ENCODE measurements at places on chromosomes 5 and 9. TPM values are rescaled to one million over a fixed set of nuclear protein-coding genes. Genes with fewer than 3 reads are reported as not detected.

KIF12 gene
- total RNA-seq: not detected

C9 gene
- 0.96 TPM for total RNA-seq

- no peak for DNase-seq
Measured at GRCh38 chr5:15577831-15578230, 77.9 kb downstream of the FBXL7 start.

DNA sequence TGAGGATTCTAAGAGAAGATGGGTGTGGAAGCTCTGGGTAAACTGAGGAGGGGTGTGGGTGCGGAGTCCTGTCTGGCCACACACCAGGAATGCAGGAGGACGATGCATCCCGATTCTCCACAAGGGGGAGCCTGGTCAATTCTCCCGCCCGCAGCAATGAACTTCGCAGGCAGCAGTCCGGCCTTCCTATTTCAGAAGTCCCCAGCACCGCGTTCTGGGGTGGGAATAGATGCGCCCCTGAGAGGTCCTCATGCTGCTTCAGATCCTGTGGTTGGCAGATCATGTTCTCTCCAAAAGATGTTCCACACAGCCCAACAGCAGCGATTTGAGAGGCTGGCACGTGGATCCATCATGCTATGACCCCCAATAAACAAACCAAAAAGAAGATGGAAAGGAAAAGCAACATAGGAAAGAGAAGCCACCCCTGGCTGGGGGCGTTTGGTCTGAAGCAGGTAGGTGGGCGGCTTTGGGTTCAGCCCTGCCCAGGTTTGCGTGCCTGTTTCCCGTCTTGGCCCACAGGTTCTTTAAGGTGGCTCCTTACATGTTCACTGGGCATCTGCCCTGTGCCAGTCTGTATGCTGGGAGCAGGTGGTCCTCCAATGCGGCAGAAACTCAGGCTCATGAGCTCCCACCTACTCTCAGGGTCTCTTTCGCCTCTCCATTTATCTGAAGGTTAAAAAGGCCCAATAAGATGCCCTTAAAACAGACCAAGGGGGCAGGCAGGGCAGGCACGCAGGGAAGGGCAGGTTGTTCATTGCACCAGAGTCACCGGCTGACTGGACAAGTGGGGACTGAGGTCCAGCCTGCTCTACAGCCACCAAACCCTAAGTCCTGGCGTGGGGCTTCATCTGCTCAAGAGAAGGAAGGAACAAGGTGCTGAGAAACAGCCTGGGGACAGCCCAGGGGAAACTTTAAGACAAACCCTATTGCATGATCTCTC, 171.6 kb downstream of the PAX5 start:
- no peak for DNase-seq

DNA sequence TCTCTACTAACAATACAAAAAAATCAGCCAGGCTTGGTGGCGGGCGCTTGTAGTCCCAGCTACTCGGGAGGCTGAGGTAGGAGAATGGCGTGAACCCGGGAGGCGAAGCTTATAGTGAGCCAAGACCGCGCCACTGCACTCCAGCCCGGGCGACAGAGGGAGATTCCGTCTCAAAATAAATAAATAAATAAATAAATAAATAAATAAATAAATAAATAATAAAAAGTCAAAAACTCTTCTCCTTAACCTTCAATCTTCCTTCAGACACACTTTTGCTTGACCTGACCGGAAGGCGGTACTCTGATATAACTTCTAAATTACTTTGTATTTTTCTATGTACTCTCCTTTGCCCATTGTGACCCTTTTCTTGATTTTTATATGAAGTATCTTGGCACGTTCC, 302.1 kb downstream of the SLF1 start:
- DNase-seq: no peak

DNA sequence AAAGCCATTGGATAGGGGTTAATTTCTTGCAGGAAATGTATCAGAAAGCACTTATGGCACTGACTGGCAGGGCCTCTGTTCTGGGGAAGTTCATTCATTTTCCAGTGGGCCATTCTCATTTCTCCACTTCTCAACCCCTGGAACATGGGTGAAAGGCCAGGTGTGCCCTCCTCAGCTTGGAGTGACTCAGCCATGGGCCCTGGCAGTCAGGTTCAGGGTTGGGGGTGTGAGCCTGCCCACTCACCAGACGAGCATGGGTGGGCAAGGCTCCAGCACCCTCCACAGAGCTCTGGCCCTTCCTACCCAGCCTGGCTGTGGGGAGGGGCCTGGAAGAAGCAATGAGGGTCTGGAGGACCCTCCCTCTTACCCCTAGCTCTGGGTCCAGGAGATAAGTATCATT, 174.4 kb downstream of the HSPA4 start:
- DNase-seq: no peak

DNA sequence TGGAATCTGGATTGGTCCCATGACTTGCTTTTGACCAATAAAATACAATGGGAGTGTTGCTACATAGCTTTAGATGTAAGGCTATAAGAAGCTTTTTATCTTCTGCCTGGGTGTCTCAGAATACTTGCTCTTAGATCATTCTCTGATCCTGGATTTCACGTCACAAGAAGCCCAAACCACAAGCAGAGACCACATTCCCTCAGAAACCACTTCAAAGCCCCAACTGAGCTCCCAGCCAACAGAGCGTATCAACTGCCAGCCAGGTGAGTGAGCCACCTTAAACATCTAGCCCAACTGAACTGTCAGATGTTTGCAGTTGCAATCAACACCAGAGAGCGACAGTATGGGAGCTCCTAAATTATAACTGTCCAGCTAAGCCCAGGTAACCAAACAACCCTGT, 687.1 kb downstream of the TLE1 start:
- no peak for DNase-seq

- no peak for DNase-seq
Measured at GRCh38 chr5:161385027-161385426, 161.5 kb downstream of the GABRB2 start.

NIM1K gene
- not detected for total RNA-seq

IL4 gene
- total RNA-seq: not detected

DNA sequence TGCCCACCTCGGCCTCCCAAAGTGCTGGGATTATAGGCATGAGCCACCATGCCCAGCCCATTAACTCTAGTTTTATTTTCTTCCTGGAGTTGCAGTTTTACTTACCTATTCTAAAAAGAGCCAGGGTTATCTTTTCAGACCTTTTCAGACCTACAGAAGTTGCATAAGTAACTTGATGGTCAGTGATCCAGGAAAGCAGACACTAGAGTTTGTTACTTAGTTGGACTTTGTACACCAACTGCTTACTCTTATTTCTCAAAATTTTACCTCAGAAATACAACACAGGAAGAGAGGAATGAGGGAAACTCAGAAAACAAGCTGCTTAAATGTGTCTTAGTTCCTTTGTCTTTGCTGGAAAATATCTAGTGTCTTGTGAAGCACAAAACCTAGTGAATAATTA, 25.4 kb downstream of the RAD23B start:
- no peak for DNase-seq

GRCh38 chr5:39192450-39193160, 26.8 kb downstream of the FYB1 start:
- DNase-seq: no peak

GRCh38 chr5:116372931-116373597, 201.6 kb downstream of the SEMA6A start:
- DNase-seq: no peak

DNA sequence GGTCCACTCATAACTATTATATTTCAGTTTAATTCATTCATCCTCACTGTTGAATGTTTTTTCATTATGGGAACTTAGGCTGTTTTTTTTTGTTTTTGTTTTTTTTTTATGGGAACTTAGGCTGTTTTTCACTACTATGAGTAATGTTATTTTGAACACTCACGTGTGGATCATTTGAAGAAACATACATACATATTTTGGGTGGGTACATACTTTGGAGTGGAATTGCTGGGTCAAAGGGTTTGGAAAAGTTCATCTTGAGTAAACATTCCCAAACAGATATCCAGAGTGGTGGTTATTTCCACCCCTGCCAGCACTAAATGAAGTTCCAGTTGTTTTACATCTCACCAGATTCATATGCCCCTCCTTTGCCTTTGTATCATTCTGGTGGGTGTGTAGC, 584.4 kb downstream of the PSAT1 start:
- DNase-seq: no peak

DNA sequence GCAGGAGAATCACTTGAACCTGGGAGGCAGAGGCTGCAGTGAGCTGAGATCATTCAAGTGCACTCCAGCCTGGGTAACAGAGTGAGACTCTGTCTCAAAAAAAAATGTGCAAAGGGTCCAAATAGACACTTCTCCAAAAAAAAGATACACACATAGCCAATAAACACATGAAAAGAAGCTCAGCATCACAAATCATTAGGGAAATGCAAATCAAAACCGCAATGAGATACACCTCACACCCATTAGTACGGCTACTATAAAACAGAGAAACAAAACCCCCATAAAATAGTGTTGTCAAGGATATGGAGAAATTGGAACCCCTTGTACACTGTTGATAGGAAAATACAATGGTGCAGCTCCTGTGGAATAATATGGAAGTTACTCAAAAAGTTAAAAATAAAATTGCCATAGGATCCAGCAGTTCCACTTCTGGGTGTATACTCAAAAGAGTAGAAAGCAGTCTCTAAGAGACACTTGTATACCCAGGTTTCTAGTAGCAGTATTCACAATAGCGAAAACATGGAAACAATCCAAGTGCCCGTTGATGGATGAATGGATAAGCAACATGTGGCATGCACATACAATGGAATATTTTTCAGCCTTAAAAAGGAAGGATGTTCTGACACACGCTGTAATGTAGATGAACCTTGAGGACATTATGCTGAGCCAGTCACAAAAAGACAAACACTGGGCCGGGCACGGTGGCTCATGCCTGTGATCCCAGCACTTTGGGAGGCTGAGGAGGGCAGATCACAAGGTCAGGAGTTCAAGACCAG, 57.2 kb upstream of the PPARGC1B start:
- no peak for DNase-seq

GRCh38 chr9:125412166-125412565, 150.5 kb downstream of the GAPVD1 start:
- DNase-seq: no peak

- DNase-seq: no peak
Measured at GRCh38 chr5:115815693-115816225, 700 bp downstream of the CDO1 start.

- DNase-seq: peak; percentile 55
Measured at GRCh38 chr9:131402738-131403492, 9.0 kb downstream of the PRRC2B start.

BHMT gene
- total RNA-seq: not detected

GRCh38 chr5:112388074-112388473, 31.0 kb downstream of the EPB41L4A start:
- no peak for DNase-seq

GRCh38 chr5:171032435-171032973, 170.7 kb downstream of the RANBP17 start:
- no peak for DNase-seq

GRCh38 chr5:157761690-157762621, 18.4 kb downstream of the LSM11 start:
- no peak for DNase-seq

CTNNA1 gene
- total RNA-seq: 310 TPM

PTPRD gene
- total RNA-seq: 6.9 TPM

LCN9 gene
- not detected for total RNA-seq

- DNase-seq: no peak
Measured at GRCh38 chr5:167920589-167920988, 370.9 kb upstream of the WWC1 start.

ZBED3 gene
- 0.64 TPM for total RNA-seq

GRCh38 chr5:34817558-34818351, 21.2 kb upstream of the TTC23L start:
- DNase-seq: no peak

ANKRD31 gene
- total RNA-seq: not detected

NSG2 gene
- total RNA-seq: not detected
